ENCODE measurements at places on chromosomes 11 and 22.

GRCh38 chr11:118338637-118339061, 3.9 kb downstream of the CD3D start:
- DNase-seq, result no peak

GRCh38 chr11:45176996-45177395, 30.6 kb downstream of the PRDM11 start:
- DNase-seq, result peak; percentile 22

DNA sequence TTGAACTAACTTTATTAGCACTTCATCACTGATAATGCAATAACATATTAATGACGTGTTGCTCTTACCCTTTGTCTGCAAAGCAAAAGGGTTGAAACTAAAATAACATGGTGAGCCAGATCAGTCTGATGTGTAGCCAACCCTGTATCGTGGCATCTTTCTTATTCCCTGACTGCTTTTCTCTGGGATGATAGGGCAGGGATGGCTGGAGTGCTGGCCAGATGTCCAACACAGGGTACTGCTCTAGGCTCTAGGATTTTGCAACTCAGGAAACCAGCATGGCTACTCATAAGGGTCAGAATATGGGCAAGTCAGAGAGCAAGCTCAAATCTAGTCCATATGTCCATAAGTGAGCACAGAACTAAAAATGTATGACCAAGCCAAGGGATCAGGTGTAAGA, 129.1 kb downstream of the SLC17A6 start:
- DNase-seq, result no peak

DNA sequence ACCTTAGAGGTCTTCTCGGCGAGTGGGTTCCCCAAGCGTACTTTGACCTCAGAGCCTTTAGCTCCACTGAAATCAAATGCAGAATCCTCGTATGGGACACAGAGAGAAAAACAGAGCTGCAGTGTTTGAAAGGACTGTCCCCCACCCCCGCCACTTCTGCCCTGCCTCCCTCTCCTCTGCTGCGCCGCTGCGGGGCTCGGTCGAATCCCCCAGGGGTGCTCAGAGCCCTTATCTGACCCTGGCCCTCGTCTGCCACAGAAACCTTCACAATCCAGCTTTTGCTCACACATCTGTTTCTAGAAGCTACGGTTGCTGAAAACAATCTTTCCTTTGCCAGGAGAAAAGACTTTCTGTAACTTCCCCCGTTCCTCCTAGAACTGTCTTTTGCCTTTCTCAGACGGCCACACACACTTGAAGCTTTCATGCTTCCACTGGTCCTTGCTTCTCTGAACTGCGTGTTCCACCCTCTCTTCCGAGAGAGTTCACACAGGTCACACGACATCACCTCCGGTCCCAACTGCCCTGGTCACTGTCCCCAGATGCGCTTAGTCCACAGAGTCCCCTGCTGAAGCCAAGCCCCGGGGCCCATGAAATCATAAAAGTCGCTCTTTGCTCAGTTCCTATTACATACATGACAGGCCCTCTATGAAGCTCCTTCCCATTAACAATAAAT, 3.7 kb downstream of the SMIM35 start:
- DNase-seq, result no peak

GRCh38 chr11:131471976-131472375, 101.6 kb downstream of the NTM start:
- DNase-seq, result no peak

GRCh38 chr11:47408598-47409439, 429 bp downstream of the SLC39A13 start:
- DNase-seq, result no peak

DNA sequence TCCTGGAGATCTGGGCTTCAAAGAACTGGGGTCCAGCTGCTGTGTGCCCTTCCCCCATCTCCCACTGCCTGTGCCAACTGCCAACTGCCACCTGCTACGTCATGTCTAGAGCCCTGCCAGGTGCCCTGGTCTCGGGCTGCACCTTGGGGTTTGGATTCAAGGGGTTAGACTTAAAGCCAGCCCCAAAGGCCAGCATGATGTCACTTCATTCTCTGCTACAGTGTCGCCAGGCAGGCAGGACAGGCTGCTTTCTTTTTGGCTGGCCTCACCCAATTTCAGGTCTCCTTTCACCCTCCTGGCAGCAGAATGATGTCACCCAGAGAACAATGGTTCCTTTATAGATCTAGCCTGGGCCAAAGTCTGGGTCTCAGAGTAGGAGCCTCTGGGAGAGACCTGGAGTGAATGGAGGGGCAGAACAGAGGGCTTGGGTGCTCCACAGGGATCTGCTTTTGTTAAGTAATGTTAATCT, 79.5 kb upstream of the CRYBB3 start:
- DNase-seq, result no peak

GRCh38 chr11:17014833-17015626, 816 bp upstream of the PLEKHA7 start:
- DNase-seq, result no peak

DNA sequence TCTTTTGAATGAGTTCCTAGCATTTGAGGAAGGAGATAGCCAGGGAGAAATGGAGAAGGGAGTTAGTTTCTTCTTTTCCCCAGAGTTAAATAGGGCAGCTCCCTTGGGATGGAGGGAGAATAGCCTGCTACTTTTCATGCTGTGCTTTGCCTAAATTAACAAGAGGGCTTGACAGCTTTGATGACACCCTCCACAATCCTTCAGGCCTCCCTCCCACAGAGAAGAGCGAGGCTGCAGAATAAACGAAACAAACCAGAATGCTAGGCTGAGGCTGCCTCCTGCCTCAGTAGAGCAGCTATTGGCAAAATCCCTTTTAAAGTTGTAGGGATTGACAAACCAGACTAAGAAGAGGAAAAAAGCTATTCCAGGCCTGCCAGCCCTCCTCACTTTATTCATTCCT, 94.6 kb downstream of the C11orf58 start:
- no peak for DNase-seq

DNA sequence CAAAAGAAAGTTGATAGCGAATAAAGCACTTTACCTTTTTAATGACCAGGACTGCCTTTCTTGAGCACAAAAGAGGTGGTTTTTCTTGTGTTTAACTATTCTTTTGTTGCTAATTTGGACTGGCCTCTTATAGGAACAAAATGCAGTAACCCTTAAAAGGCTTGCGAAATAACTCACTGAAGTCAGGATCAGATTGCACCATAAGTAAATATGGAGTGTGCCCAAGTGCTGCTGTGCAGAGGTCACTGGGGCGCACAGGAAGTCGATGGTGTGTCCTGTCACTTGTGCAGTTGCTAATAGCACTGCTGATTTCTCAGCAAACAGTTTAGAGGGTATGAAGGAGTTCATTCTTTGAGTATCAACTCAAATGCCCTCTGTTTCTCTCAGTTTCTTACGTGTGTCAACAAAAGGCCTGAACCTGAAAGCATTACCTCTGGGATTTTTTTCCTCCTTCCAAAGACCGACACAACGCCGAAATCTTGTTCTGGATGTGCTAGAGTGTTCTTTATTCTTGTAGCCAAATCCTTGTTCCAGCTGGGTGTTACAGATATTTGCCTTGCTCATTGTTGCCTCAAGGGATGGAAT, 71.3 kb downstream of the ATXN10 start:
- no peak for DNase-seq

GRCh38 chr11:65506772-65507505, 8.1 kb downstream of the MALAT1 start:
- DNase-seq, result peak; percentile 53

- DNase-seq, result peak; percentile 34
Observed at GRCh38 chr11:6611092-6611962, 689 bp downstream of the TAF10 start.

DNA sequence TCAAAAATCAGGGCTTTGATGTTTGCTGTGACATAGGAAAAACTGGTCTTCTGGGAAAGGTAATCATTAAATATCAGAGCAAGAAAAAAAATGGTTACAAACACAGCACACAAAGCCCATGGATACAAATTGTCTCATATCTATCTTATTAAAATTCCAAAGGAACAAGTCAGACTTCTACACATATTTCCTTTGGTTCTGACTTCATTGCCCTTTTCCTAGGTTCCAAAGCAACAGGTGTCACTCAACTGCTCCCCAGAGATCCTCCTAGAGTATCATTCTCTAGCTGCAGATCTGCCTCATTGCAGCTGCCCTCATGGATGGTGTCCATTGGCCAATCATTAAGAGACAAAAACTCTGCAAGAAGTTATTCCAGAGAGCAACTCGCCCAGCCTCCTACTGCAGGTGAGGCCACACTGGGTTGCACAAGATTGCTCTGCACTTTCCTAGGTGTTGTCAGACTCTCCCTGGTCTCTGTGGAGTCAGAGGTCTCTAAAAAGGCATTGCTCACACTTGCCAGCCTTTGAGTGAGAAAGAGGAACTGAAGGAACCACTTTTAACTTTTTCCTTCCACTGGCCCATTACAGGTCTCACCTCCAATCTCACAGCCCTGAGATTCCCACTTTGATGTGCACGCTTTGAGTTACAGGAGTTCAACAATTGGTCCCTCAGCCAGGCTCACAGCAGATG, 5.7 kb downstream of the DRICH1 start:
- no peak for DNase-seq

DNA sequence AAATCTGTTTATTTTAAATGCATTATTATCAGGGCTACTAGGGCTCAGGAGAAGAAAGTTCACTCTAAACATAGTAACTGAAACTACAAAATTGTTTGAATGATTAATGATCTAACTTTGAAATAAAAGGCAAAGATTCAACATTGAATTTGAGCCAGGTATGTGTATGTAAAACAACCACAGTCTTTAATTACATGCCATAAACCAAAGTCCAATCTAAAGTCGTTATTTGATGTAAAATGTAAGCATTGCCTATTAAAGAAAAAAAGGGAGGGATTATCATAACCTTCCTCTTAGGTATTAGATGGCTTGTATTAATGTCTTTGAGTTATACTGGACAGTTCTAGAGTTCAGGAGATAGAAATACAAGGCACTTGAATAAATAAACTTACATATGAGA, 25.2 kb upstream of the PANX1 start:
- no peak for DNase-seq

DNA sequence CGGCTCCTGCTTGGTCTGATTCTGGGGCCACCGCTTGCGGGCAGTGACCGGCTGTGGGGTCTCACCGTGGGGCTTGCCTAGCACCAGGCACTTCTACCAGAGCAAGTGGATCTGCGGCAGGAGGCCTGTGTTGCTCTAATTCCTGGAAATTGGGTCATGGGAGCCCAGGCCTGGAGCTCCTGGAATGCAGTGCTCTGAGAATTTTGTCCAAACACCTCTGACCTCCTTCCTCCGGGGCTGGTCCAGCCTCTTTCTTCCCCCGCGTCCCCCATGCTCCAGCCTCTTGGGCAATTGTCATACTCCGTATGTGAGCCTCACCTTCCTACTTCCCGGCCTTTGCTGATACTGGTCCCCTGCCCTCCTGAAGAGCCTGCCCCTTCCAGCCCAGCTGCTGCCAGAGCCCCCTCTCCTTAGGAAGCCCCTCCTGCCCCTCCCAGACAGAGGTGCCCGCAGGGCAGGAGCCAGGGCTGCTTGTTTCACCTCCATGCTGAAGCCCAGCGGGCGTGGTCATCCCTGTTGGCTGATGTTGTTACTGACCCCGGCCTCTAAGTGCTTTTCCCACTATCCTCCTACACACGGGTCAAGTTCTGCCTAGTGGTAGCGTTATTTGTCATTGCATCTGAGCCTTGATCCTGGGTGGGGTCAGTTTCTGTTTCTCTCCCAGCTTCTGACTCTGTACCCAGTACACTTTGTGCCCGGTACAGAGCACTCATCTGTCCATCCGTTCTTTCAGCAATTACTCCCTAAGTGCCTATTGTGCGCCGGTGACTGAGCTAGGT, 9.6 kb downstream of the MGAT3 start:
- no peak for DNase-seq

DNA sequence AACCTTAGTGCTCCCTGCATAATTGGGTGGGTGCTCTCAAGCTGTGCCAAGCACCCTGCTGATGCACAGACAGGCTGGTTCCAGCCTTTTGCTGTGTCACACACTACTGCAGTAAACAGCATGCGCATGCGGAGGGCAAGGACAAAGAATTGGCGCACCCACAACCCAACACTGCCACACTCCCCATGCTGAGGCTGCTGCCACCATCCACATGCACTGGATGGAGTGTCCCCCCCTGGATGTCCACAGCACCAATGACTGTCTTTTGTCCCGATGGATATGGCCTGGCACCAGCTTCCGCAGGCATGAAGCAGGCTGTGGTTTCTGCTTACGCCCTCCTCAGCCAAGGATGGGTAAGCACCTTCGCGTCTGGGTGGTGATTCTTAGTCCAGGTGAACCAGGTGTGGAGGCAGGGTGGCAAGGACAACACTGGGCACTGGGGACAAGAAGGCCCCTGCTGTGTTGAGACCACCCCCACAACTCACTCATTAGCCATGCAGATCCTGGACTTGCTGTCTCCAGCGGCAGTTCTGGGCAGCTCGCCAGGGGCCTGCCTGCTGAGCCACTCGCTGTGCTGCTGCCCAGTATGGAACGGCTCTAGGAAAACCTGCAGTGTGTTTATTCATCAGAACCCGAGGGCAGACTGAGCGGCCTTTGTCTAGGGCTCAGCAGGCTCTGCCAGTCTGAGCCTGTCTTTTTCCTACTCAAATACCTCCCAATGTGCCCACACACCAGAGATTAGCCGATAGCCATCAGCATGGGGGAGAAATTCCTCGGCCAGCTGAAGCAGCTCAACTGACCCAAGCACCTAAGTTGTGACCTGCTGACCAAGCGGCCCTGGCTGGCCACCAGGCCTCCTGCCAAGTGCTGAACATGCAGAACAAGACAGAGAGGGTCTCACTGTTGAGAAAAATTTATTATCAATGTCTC, 8.2 kb upstream of the NAP1L4 start:
- peak; percentile 98 for DNase-seq

DNA sequence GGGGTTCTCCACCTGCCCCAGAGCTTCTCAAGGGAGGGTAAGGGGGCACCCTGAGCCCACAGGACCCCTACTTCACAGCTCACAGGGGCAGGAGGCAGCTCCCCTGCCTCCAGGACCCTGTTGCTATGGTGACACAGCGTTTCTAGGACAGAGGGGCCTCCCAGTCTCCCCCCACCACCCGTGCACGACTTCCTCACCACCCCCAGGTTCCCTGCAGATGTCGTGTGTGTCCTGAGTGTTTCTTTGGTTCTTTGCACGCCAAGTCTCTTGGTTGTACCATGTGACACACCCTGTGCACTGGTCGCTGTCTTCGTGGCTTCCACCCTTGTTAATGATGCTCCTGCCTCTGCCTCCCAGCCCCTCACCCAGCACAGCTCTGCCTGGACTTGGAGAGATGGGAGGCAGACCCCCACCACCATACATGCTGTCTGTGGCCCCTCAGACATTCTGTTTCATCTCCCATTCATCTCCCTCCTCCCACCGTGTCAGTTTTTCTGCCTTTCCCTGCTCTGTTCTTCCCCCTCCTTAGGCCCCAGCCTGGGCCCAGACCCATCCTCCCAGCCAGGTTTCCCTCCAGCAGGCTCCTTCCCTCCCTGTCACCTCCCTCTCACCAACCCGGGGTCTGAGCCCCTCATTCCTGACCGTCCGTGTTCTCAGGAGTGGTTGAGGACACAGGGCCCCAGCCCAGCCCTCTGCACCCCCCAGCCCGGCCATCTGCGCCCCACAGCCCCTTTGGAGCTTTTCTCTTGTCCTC, 24.5 kb upstream of the RAB1B start:
- no peak for DNase-seq

DNA sequence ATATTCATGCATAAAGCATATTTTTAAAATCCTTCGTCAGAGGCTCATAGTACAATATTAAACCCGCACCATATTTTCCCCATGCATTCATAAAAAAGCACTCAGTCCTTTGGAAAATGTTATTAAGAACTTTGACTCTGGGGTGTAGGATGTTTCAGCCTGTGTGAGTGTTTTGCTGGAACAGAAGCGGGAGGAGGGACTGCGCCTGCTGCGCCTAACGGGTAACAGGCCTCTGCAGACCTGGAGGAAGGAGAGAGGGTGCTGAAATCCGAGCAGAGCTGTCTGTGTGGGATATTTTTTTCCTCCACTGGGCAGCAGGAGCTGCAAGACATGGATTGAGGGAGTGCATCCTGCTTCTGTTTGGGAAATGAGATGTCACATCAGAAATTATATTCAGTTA, 483.0 kb downstream of the BRD1 start:
- DNase-seq, result no peak

Data from Ammon's horn (tissue), 1 donor.